Fibroblast of the aortic adventitia (primary cell): ENCODE measurements at places on chromosomes 2 and 18.
A peak's percentile ranks its signal among the peaks of the same experiment; 100 is the strongest.

DNA sequence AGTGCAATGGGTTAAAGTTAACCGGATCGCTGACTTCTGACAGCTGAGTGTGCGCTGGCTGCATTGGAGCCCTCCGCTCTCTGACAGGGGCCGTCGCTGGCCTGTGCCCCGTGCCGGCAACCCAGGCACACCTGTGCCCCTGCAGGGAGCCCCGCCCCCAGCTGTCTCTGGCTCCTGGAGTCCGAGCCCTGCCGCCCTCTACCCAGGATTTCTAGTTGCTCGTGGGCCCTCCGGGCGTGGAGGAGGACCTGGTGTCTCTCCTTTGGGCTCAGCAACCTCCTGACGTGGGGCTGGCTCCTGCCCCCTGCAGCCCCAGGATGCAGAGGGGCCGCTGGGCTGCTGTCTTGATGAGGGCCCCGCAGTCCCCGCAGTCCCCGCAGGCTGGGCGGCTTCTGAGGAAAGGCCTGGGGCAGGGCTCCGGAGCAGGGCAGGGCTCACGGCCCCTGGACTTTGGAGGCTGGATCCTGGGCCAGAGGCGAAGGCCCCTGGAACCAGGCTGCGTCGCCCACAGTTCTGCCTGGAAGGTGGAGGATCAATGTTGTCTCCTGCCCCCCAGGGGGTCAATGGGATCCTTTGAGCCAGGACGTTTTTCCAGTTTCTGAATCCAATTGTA, 172.8 kb downstream of the RNF144A start:
- no peak for DNase-seq

- no peak for DNase-seq
Observed at GRCh38 chr2:181170256-181170655, 189.9 kb downstream of the UBE2E3 start.

GRCh38 chr2:167832868-167833287, 414.5 kb downstream of the STK39 start:
- no peak for DNase-seq

DNA sequence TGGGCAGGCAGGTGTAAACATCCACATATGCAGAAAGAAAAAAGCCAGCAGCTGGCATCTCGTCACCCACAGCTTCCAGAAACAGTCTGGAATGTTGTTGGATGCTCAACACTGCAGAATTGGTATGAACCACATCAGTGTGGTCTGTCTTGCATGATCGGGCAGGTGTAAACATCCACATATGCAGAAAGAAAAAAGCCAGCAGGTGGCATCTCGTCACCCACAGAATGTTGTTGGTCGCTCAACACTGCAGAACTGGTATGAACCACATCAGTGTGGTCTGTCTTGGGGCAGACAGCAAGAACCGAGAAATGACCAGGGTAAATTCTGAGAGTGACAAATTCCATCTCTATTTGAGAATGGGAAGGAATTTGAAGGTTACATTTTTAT, 39.6 kb downstream of the DOCK10 start:
- no peak for DNase-seq

DNA sequence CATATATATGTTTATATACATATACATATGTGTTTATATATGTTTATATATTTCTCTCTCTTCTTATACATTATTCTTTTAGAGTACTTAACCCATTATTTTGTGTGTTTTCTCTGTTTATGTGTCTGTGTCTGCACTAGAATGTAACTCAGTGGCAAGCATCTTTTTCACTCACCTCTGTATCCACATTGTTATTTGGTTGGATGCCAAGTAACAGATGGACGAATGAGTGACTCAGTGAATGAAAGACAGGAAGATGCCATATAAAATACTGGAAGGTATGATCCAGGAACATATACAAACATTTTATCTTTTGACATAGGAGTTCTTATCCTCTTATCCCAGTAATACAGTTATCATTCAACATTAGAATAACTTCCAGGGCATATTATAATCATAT, 684.8 kb downstream of the RNF144A start:
- DNase-seq = no peak

DNA sequence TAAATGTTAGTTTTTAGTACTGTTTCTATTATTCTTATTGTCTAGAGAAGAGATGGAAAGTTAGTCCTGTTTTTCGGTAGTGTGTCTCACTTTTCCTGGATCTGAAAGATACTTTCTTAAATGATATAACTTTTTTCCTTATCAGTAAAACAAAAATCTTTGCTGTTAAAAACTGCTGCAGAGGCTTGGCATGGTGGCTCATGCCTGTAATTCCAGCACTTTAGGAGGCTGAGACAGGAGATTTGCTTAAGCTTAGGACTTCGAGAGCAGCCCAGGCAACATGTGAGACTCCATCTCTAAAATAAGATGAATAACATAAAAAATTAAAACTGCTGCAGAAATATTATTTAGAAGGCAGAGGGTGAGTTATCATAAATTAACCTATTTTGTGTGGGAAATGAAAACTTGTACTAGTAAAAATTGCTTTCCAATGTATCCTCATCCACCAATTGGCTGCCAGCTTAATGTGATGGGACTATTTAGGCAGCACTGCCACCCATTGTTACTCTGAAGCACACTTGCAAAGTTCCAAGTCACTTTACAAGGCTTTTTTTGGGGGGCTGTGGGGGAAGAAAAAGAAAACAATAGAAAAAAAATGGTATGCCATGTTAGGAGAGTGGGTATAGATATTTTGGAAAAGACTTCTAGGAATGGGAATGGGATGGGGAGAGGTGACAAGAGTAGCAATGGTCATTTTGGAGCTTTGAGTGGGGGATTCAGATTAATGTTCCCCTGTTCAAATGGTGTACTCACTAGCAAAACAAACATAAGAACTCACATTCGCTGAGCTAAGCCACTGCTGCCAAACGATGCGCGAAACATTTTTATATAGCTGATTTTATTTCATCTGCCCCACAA, 62.7 kb downstream of the MEIS1 start:
- no peak for DNase-seq

DNA sequence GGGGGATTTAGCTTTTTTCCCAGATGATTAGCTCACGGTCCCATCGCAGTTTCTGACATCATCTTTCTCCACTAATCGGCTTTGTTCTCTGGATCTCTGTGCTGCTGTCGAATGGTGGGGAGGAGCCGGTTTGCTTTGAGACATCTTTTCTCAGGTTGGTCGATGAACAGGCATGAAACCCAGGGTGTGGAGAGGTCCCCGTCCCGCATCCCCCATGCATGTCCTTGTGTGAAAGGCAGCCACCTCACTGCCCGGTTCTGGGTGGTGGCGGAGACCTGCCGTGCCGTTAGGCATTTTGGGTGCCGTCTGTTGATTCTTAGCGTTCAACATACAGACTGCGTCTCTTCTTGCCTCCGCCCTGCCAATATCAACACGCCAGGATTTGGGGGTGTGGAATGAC, 57.8 kb downstream of the CTDP1 start:
- no peak for DNase-seq

GRCh38 chr18:6487968-6488367, 73.3 kb upstream of the L3MBTL4 start:
- no peak for DNase-seq

DNA sequence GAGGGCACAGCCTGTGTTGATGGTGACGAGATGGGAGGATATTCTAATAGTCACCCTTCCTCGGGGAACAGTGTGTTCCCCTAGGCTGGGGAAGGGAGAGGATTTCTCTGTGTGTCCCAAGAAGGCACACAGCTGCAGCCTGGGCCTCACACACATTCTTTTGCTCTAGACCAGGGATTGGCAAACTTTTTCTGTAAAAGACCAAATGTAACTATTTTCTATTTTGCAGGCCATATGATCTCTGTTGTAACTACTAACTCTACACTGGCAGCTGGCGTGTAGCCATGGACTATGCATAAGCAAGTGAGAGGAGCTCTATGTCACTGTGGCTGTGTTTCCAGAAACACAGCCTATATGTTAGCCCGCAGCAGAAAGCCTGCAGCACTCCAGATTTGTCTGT, 65.8 kb downstream of the ARHGAP28 start:
- no peak for DNase-seq

- DNase-seq = no peak
Observed at GRCh38 chr2:98615481-98615880, 7.1 kb downstream of the UNC50 start.

GRCh38 chr2:75113231-75113869, 86.0 kb downstream of the TACR1 start:
- DNase-seq = no peak

DNA sequence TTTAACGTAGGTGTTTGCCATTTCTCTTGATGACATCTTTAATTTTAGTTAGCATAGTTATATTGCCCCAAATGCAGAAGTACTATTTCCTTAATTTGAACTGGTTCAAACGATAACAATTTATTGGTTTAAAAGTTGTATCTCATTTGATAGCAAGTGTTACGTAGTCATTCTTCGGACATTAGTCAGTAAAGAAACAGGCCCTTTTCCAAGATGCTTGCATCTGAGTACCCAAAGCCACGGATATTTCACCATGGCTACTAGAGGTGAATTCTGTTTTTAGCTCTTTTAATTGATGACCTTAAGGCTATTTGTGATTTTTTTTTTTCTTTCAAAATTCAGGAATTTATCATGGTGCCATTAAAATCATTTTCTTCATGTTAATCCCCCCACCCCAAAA, 32.1 kb downstream of the GLS start:
- DNase-seq = peak; percentile 42
